ENCODE measurements at places on chromosomes 16 and 17.
A peak's percentile ranks its signal among the peaks of the same experiment; 100 is the strongest.

DNA sequence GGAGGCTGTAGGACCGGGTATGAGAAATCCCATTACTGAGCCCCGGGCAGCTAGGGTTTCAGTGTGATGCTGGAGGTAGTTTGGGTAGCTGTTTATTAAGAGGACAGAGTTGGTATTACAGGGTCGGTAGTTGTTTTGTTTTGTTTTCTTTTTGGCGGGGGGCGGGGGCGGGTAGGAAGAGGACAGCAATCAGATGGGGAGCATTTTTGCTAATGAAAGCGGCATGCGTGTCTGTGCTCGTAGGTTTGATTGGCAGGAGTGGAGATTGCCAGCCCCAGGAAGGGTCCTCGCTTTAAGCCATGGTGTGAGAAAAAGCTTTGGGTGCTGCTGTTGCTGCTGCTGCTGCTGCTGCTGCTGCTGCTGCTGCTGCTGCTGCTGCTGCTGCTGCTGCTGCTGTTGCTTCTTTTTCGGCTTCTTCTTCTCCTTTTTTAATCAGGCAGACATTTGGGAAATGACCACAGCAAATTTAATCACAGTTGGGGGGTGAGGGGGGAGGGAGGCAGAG is 498.5 kb upstream of the ZFHX3 start:
- no peak for DNase-seq

DNA sequence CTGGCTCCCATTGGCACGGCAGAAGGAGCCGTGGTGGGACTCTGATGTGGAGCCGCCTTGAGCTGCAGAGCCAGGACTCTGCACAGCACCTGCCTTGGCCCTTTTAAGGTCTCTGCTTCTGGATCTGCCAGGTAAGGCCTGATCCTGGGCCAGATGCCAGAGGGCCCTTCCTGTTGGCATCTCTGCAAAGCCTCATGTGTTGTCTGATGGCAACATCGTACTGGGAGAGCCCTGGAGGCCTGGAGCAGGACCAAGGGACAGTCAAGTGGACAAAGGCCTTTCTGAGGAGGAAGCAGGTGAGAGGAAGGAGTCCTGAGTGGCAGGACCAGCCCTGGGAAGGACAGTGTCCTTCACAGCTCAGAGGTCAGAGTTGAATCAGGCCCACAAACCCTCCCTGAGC is 26.1 kb downstream of the SOCS1 start:
- DNase-seq, result no peak

DNA sequence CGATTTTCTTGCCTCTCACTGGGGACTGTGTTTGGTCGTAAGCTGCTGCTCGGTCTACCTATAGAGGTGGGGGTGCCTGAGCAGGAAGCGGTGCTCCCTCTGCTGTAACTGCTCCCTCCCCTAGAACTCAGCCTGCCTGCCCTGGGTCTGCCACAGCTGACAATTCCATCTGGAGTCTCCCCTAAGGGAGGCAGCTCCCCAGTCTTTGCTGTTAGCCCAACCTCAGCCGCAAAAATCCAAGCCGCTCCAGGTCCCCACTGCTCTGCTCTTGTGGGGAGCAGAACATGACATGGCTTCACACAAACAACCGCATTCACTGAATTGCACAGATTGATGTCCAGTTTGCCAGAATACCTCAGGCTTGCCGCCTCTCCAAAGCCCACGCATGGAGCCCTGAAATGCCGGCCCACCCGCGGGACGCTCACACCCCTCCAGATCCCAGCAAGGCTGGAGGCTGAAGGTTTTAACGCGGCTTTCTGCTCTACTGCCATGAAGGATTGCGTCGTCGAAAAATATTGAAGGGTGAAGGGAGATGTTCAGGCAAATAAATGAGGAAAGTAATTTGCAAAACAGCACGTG is 221.5 kb upstream of the FOXF1 start:
- no peak for DNase-seq

DNA sequence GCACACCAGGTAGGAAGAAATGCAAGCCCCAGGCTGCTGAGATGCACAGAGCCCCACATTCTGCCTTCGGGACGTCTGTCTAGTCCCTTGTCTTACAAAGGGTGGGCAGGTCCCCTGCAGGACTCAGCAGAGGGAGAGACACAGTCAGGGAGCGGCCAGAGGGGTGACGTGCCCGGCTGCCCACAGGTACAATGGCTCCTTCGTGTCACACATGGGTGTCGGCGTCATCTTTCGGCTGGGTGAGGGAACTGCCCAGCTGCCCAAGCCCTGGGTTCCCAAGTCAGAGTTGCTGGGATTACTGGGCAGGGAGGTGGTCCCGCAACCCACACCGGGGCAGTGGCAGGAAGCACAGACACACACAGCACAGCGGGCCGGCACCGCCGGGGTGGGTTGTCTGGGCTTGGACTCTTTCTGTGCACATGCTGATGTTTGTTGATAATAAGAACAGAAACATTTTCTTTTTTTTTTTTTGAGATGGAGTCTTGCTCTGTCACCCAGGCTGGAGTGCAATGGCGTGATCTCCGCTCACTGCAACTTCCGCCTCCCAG is 80.6 kb downstream of the JPH3 start:
- no peak for DNase-seq

DNA sequence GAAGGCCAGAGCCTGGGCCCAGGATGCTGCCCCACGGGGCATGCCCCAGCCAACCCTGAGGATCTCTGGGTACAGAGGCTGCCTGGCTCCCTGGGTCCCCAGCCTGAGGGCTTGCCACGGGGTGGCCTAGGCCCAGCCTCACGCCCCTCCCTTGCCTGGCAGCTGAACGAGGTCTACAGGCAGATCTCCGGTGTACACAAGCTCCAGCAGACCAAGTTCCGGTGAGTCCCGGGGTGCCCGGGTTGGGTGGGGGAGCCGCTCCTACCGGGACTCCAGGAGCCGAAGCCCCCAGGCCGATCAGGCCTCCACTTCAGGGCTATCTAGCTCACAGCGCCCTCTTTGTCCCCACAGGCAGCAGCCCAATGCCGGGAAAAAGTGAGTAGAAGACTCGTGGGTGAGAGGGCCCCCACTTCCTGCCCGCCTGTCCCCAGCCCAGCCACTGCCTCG is 19.4 kb downstream of the ITGB4 start:
- no peak for DNase-seq

- DNase-seq, result no peak
These were observed 14.4 kb upstream of the ATP2A3 start for GRCh38 chr17:3978421-3979289.

GRCh38 chr17:79057737-79058385 is 16.8 kb upstream of the ENGASE start:
- DNase-seq, result no peak

DNA sequence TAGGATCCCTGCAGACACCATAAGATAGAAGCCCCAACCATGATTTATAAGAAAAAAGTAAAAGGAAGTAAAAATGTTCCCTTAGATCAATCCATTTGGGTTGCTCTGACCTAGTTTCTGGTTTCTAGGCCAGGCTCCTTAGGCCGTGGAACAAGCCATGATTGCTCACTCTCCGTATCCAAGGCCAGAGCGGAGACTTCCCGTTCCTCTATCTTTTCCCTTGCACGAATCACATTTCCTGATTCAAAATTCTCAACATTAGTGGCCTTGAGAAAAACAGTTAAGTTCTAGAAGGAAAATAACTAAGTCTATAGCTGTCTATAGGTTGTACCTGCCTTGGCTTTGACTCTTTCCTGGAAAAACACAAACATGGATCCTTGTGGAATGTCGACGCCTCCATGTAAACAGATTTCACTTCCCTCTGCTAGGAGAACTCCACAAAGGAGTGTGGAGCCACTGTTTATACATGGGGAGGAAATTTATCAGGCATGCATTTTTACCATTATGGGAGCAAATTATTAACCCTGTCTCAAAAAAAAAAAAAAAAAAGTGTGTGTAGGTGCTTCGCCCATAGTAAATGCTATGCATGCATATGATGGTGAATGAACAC is 149.6 kb downstream of the ZFHX3 start:
- no peak for DNase-seq

DNA sequence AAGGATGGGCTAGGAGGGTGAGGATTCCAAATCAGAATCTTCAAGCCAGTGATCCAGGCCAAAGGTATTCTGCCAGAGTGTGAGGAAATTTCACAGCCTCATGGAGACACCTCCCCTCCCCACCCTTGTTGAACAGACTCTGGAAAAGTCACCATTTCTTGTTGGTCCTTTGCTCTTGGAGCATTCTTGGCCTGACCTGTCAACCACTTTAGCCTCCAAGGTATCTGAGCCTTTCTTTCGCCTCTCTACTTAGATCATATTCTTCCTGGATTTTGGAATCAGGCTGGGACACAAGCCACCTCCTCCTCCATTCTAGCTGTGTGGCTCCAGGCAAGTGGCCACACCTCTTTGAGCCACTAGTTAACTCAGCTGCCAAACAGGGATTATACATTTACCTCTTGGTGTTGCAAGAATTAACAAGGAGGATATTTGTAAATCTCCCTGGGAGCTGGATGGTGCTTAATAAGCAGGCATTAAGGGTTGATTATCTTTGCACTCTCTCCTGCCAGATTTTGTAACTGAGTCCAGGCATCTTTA is 193.5 kb downstream of the WWOX start:
- DNase-seq, result no peak

DNA sequence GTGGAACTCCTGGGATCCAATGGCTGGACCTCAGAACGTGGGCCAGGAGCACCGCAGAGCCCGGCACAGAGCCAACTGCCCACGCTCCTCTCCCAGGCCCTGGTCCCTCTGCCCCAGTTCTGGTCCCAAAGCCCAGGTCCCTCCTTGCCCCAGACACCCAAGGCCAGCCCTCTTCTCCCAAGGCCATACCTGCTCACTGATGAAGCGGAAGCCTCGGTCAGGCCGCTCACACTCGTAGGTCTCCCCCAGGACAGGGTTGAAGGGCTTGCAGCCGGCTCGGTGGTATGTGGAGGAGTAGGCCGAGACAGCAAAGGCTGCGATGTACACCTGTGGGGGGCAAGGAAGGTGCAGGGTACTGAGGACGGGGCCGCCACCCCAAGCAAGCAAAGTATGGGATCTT is 8.5 kb downstream of the OSBPL7 start:
- no peak for DNase-seq

- no peak for DNase-seq
These were observed 64.2 kb downstream of the SPECC1 start for GRCh38 chr17:20073055-20073979.

DNA sequence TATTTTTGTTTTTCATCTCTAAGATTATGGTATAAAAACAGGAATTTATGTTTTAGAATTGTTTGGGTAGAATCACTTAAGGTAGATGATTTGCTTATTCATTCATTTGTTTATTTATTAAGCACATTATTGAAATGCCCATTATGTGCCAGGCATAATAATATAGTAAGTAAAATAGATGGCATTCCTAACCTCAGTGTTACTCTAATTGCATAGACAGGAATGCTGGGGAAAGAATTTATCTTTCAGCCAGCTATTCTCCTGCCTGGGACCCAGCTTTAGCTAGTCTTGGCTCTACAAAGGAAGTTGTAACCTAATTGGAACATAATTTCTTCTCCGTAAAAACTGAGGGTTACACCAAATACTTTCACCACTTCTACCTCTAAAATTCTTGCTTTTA is 44.6 kb downstream of the NFAT5 start:
- DNase-seq, result no peak

DNA sequence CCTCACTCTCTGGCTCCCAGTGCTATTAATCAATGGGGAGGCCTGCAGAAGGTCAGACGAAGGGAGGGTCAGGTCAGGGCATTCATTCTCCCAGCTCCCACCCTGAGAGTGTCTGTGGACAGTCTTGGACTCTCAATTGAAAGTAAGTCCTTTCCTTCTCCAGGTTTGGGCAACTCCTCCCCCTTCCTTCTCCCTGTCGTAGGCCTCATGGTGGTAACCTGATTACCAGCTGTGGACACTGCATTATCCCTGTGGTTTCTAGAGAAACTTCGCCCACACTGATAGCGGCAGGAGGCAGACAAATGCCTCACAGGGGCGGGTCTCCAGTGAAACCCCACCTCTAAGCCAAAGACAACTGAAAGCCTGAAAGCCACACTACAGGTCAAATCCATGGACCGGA is 57.7 kb upstream of the SLC25A19 start:
- DNase-seq, result no peak

DNA sequence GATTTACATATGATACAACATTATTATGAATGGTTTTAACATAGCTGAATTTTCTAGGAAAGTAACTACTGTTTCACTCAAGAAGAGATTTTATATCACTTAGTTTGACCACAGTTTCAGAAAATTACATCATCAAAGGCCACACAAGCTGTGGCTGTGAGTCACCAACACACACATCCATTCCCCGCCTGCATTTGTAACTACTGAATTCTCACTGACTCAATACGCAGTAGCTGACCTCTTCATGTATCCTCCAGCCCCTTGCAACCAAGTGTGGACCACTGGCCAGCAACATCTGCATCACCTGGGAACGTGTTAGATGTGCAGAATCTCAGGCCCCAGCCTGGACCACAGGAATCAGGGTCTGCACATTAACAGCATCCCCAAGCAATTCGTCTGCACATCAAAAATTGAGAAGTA is 197.6 kb downstream of the XYLT1 start:
- no peak for DNase-seq

- no peak for DNase-seq
These were observed 5.6 kb upstream of the HSBP1 start for GRCh38 chr16:83802135-83802534.

GRCh38 chr16:8733849-8734540 is 59.6 kb downstream of the ABAT start:
- no peak for DNase-seq

GRCh38 chr16:2030036-2030435 is 3.3 kb downstream of the NHERF2 start:
- no peak for DNase-seq

- no peak for DNase-seq
These were observed 36.1 kb downstream of the MAPT start for GRCh38 chr17:45930420-45930951.

DNA sequence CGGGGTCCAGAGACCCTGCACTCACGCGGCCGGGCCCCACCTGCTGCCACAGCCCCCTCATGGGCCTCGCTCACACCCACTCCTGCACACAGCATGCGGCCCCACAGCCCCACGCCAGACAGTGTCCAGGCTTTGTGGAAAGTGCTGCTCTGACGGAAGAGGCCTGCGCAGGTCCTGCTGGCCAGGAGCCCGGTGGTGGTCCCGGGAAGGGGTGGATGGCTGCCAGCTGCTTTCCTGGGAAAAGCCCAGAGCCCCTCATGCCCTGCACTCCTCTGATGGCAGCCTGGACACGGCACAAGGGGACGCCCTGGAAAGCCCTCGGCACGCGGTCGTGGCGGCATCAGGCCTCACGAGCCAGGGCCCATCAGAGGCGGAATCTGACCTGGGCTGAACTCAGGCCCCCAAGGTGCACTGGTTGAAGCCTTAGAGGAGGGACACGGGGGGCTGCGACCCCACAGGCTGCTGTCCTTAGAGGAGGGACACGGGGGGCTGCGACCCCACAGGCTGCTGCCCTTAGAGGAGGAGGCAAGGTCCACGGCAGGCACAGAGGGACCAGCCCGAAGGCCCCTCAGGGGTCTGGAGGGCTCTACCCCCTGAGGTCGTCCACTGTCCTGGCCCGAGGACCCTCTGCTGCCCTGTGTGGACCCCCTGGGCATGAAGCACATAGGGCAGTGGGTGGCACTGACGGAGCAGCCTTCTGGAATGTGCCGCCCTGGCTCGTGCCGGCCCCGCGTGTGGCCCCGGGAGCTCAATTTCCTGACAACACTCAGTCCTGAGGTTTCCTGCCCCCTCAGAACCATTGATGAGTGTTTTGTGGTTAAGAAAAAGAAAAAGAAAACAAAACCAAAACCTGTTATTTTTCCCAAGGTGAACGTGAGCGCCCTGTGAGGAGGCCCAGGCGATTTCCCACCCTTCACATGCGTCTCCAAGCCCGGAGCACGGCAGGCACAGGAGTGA is 22.1 kb downstream of the SOX8 start:
- DNase-seq, result peak; percentile 36

- DNase-seq, result no peak
These were observed 20.9 kb downstream of the HLF start for GRCh38 chr17:55285340-55286301.

Data from activated T-cell treated with anti-CD3 and anti-CD28 coated beads, Interleukin-2, amount 50 U/mL, for 4 hours (primary cell).